ENCODE measurements at places on chromosomes 2 and 18.

DNA sequence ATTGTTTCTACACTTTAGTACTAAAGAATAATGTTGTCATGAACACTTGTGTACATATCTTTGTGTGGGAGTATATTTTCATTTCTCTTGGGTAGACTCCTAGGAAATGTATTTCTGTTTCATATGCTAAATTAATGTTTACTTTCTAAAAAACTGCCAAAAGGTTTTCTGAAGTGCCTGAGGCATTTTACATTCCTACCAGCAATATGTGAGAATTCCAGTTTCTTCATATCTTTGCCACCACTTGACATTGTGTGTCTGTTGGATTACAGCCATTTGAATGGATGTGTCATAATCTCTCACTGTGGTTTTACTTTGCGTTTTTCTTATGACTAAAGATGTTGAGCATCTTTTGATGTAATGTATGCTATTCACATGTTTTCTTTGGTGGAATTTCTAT lies 428.2 kb upstream of the KCNH7 start:
- peak; percentile 55 for DNase-seq

GRCh38 chr2:96906729-96907114 lies 36.8 kb upstream of the SEMA4C start:
- no peak for DNase-seq

- DNase-seq: no peak
Measured at GRCh38 chr2:199627417-199627816, 169.7 kb upstream of the SATB2 start.

DNA sequence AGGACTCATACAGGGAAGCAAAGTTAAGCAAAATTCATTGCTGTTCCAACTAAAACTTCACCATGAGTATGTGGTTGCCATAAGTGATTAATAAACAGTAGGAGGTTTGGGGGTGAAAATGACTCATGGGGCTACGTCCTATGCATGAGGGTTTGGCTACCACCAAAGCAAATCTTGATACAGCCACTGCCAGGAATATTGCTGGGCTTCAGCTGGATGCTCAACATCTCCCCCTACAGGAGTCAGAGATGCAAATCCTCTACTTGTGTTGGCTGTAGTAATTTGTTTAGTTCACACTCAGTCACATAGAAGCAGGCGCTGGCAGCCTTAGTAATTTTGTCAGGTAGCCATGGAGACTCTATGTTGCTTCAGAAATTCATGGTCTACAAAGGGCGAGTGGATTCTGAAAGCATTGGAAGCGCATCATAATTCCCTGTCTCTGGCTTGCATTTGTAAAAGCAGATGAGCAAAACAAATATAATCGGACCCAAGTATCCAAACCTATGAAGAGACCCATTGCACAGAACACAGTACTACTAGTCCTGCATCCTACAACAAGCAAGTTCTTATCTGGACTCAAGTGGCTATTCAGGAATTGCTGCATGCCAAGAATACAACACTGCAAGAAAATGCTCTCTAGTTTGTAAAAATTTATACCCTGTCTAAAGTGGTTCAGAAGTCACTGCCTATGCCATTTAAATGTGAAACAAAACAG lies 76.0 kb downstream of the CD28 start:
- DNase-seq: peak; percentile 81

DNA sequence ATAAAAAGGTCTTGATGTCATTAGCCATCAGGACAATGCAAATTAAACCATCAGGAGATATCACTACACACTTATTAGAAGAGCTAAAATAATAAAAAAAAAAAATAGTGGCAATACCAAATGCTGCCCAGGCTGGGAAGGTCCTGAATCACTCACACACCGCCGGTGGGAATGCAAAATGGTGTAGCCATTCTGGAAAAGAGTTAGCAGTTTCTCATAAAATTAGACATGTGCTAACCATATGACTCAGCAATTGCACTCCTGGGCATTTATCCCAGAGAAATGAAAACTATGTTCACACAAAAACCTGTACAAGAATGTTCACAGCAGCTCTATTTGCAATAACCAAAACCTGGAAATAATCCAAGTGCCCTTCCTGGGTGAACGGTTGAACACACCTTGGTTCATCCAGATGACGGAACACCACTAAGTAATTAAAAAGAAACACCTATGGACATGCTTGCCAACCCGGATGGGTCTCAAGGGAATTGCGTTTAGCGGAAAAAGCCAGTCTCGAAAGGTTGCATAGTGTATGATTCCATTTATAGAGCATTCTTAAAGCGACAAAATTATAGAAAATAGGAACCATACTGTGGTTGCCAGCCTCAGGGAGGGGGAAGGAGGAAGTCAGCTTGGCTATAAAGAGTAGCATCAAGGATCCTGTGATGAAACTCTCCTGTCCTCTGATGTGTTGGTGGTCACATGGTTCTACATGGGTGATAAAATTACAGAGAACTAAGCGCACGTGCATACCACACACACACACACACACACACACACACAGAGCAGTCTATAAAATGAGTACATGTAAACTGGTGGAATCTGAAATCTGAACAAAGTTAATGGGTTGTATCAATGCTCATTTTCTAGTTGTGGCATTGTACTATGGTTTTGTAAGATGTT lies 4.6 kb downstream of the MBP start:
- DNase-seq: peak; percentile 89

- no peak for DNase-seq
Measured at GRCh38 chr2:237663517-237664110, 36.2 kb downstream of the LRRFIP1 start.

- no peak for DNase-seq
Measured at GRCh38 chr18:73790587-73790986, 357.0 kb downstream of the FBXO15 start.

Measured in retinal pigment epithelial cell (primary cell).